Cardiac fibroblast (primary cell): ENCODE measurements at places on chromosomes 12 and 14.

- DNase-seq = peak; percentile 22
Observed at GRCh38 chr12:62522984-62523383, 56.4 kb downstream of the MON2 start.

DNA sequence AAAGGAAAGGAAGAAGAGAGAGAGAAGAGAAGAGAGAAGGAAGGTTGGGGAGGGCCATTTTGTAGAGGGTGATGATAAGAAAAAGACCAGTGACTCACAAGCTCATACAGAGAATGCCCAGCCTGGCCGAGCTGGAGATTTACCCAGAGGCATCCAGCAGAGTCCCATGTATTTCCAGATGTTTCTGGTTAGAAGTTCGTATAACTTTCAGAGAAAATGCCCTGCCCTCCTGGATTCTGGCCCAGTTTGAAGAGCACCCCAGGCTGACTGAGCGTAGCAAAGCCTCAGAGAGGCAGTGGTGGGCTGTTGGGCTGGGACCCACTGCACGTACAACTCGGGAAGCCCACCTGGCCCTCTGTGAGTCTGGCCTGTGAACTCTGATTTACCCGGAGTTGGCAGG, 221.8 kb downstream of the SLC41A2 start:
- peak; percentile 47 for DNase-seq

- DNase-seq = peak; percentile 36
Observed at GRCh38 chr12:51270067-51270950, at the start of gene SMAGP. TSS of gene SMAGP (minus strand) at chr12:51270415. CDS start at chr12:51269278, 1,137 bp downstream.

DNA sequence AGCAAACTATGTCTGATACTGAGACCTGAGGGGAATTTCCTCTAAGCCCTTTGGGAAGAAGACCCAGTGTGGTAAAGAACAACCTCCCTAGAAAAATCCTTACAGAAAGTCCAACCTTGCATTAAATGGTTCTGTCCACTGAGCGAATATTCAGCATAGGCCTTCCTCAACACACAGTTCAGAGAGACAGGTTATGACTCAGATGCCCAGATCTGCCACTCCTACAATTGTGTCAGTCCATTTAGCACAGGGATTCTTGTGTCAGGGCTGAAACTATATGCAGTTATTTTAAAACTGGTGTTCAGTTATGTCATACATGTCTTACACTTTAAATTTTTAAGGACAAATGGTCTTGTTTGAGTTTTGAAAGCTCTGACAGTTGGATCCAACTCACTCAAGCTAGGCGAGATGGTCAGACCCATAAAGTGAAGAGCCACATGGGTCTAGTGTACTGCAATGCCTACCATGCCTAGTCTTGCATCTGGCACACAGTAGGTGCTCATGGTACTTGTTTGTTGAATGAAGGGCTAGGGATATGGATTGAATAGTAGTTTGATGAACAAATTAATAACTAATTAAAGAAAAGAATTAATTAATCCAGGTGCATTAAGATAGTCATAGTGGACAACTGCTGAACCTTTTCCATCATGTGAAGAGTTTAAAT, 207.5 kb upstream of the PWP1 start:
- no peak for DNase-seq

- no peak for DNase-seq
Observed at GRCh38 chr12:51517316-51517715, 73.7 kb upstream of the SCN8A start.

DNA sequence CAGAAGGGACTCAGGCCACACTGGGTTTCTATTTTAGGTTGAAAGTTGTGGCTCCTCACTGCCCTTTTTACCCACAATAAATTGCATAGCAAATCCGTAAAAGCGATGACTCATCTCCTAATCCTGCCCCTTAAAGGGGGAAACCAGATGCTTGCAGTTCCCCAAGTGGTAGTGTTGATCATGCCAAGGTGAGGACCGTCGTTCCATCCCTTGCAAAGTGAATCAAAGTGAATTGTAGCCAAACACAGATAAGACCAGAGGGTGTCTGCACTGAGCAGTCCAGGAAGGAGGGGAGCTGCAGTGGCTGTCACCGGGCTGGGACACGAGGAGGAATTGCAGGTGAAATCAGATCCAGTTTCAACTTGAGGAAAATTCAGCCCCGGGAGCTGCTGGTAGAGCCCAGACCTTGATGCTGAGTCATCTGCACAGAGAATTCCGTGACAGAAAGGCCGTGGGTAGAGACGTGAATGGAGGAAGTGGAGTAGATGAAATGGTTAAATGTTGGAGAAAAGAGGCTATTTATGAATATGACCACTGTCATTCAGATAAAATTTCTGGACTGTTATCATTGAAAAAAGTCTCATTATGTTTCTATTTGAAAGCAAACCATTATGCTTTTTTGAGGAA, 44.2 kb upstream of the MMP17 start:
- DNase-seq = peak; percentile 86

GRCh38 chr12:98653866-98654493, 8.9 kb downstream of the APAF1 start:
- DNase-seq = peak; percentile 74

DNA sequence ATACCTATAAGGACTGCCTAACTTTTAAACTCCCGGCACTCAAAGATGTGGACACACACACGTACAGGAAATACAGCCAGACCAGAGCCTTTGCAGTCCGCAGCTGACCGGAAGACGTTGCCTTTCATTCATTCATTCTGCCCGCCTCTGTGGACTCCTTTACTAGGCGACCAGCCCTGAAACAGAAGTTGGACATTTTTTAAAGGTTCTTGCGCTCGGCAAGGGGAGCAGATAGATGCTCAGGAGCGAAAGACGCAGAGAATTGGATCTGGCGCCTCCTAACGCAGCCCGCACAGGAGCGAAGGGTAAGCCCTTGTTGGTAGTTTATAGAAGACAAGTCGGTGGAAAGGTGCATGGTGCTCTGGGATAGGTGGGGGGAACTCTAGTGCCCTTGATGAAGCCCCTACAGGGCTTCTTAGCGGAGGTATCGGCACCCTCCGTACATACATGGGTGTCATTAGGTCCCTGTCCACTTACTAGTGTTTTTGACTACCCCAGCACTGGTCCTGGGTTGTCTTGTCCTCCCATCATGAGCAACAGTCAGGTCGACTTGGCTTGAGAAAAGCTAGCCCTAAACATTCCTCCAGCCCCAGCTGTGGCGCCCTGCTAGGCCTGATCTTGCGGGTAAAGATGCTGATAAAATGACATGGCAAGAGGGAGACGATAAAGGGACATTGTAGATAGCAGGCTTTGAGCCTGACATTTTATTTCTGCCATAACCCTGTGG, at the start of gene KDM2B:
Gene KDM2B (minus strand): TSS at position 65 of the 727 bp plus-strand sequence. CDS start 112 bp downstream, outside the sequence.
- DNase-seq = peak; percentile 79

GRCh38 chr14:92135269-92135668, 13.5 kb downstream of the CPSF2 start:
- peak; percentile 67 for DNase-seq

- no peak for DNase-seq
Observed at GRCh38 chr14:42523666-42524065, 917.0 kb downstream of the LRFN5 start.
